ENCODE measurements at places on chromosomes 2 and 18.

GRCh38 chr18:2442726-2443275 lies 128.5 kb downstream of the METTL4 start:
- no peak for DNase-seq

GRCh38 chr18:64171576-64171975 lies 22.7 kb upstream of the LINC00305 start:
- DNase-seq: no peak

DNA sequence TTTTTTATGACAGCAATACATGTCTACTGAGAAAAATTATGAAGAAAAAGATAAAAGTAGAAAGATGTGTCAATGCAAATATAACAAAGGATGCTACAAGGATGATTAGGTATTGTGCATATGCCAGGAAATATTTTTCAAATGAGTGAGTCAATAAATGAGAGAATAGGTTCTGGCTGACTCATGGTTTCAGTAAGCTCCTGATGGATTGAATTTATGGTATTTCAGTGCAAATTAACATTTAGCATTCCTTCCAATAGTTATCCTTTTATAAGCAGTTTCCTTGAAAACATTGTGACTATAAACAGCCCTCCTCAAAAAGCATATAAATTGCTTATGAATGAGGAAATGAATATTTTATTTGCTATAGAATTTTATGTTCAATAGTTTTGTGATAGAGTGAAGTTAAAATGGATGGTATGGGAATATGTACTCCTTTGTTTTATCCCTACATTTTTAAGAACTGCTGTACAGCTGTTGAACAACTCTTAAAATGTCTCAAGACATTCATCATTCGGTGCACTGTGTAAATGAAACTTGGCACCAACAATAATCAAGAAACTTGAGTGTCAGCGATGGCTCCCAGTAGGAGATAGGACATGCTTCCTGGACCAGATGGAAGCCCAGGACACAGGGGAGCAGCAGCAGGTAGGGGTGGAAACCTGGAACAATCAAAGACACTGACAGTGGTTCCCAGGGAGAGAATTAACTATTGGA lies 144.7 kb downstream of the PMAIP1 start:
- no peak for DNase-seq

DNA sequence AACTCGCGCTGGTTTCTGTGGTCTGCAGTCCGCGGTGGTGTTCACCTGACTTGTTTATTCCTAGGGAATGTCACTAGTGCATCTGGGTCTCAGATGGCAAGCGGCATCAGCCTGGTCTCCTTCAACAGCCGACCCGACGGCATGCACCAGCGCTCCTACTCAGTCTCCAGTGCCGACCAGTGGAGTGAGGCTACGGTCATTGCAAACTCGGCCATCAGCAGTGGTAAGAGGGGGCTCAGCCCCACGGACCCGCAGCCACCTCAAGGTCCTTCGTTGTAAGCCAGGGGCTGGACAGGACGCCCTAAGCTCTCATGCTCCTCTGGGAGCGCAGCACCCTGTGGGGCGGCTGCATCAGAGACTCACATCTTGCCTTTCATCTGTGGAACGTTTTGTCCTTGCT lies 237.5 kb downstream of the GBX2 start:
- DNase-seq: no peak

GRCh38 chr2:108967757-108968156 lies 21.3 kb downstream of the EDAR start:
- no peak for DNase-seq

GRCh38 chr2:149892563-149892962 lies 305.0 kb upstream of the MMADHC start:
- no peak for DNase-seq
